ENCODE measurements at places on chromosomes 7 and 10.

DNA sequence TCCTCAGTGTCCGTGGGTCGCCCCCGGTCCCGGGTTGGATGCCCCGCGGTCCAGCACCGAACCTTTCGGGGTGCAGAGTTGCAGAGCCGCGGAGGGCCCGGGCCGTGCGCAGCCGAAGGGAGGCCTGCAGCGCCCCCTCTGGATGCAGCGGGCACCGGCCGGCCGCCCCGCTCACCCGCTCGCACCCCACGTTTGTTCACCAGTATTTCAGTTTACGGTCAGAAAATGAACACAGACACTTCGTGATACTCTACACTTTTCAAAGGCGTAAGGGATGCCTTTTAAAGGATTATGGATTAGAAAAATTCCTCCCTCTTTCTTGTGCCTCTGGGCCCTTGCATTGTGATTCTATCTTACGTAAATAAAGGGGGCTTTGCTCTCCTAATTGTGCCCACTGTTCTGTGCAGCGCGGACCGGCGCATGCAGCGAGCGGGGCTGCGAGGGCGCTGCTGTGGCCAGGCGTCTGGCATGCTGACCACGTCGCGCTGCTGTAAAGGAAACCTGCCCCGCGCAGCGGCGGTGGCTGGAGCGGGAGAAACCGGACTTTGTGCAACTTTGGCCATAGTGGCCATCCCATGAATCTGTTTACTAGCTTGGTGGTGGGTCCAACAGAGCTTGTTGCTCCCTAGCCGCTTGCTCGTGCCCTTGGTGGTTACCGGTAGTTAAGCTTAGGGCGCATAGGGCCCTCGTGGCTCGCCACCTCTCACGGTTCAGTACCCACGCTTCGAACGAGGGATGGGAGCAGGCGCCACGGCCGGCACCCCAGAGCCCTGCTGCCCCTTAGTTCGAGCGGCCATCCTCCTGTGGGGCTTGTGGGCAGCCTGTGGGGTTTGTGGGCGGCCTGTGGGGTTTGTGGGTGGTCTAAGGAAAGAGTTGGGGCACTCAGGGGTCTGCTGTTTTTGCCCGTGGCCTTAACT, 739 bp upstream of the MEST start:
- DNase-seq, result no peak

DNA sequence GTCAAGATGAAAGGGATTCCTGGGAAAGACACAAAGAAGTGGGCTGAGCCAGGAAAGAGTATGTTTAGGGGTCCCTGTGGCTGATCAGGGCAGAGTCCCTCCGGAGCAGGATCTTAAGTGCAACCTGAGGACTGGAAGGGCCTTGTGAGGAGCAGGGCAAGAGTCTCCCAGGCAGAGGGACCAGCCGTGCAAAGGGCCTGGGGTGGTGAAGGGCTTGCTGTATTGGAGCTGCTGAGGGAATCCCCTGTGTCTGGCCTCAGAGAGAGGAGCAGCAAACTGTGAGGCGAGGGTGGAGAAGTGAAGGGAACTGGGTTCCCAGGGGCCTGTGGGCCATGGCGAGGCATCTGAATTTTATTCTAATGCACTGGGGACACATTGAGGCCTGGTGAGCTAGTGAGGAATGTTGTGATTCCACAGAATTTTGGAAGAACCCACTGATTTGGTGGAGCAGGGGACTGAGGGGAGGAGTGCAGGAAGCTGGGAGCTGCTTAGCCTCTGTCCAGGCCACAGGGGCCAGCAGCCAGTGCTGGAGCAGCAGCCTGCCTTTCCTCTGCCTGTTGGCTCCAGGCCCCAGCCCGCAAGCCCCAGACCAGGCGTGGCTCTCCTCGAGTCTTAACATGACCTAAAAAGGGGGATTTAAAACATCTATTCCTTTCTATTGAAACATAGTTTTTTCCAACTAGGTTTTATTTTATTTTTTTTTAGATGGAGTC, 138.4 kb upstream of the IGFBP3 start:
- no peak for DNase-seq

DNA sequence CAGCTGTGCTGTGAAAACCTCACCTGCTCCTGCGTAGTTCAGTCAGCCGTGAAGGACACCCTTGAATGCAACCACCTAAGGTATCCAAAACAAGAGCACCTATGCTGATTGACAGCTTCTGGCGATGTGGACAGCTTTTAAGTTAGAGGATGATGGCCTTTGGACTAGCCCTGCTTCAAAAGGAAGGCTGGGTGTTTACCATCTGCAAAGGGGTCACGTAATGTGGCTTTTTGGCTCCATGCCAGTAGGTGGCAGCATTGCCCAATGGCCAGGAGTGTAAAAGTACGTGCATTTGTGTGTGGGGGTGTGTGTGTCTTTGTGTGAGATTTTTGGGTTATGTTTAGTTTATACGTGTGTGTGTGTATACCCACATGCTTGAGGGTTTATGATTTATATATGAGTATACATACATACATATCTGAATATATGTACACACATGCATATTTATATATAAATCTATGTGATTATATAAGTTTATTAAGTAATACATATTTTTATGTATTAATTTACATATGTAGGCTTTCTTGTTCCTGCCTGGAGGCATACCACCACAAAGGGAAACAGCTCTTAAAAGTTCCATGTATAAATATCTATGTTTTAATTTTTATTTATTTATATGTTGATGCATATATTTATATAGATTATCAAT, 236.3 kb upstream of the ANKRD30A start:
- DNase-seq, result no peak

DNA sequence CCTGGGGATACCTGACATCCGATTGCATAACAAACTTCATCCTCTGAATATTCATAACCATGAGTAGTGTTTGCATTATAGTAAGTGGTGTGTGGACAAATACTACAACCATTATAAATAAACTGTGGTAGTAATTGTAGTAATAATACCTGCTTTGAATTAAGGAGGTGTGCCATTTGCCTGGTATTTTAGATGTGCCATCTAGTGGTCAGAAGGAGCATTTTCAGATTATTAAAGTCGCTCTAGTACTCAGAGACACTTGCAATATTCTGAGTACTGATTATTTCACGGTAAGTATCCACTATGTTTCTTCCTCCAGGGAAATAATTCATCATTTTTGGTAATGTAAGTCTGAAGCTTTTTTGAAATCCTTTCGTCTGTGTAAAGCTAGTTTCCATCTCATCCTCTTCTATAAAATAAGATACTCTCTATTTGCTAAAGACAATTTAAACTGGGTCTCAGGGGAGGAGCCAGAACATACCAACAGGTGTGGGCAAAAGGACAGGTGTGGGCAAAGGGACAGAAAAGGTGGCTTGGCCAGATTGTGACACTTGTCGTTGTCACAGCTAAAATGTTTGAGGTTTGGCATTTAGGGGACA, 115.3 kb upstream of the WDR11 start:
- DNase-seq, result no peak

GRCh38 chr7:12090757-12091221, 120.3 kb upstream of the TMEM106B start:
- DNase-seq, result no peak

DNA sequence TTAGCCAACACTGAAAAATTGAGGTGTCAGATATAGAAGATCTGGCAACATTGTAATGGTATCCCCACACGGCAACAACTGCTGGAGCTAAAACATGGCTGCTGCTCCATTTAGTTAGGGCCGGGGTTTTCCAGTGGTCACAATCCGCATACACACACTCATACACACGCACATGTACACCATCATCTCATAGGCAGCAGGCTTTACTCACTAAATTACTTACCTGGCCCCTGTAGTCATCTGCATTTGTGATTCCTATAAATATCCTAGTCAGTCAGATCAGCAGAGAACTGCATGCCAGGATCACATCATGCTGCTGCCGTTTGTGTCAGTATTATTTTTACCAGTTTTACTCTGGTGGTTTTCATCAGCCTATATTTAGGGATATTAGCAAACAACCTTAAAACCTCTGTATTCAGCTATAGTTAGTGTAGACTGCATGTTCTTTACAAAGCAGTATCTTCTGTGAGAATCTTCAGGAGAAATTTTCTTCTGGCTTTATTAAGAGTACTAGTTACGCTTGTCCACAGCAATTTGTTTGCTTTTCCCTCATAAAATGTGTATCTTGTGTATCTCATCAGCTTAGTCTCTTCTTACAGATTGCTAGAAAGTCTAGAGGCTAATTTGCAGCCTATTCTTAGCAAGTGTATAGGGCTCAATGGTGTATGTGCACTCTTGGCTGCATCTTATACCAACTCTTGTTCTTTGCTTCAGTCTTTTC, 38.3 kb upstream of the PTPN12 start:
- DNase-seq, result no peak

GRCh38 chr7:51702673-51703072, 386.1 kb upstream of the COBL start:
- no peak for DNase-seq

GRCh38 chr10:5811387-5811821, 1.8 kb downstream of the GDI2 start:
- no peak for DNase-seq

DNA sequence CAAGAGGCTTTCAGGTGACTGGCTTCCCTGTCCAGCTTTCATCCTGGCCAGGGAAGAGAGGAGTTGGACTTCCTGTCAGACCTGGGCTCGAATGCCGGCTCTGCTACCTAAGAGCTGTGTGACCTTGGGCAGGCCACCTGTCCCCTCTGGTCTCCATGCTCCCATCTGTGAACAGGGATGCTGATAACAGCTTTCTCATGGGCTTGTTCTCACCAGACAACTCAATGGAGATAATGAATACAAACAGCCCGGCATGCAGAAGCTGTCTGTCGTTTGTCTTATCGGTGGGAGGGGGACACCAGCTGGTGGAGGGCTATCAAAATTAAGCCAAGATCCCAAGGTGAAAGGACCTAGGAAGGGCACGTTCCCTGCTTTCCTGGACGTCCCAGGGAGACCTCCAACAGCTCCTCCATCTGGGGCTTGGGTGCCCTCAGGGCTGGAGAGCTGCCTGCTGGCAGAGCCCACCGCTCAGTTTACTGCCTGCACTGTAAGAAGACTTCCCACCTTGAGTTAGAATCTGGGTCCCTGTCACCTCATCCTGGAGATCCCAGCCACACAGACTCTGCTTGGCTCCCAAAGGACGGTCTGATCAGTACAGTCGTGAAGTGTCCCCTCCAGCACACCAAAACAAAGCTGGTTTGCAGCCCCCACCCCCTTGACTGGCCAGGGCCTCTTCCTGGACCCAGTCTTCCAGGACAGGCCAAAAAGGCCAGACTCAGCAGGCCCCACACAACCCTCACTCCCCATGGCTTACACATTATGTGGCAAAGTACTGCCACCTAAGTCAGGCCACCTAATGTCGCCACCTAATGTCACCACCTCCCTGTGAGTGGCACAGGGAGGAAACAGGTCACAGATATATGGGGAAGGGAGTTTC, 40.9 kb downstream of the PPIF start:
- no peak for DNase-seq

- no peak for DNase-seq
These were observed 91.2 kb upstream of the SEM1 start for GRCh38 chr7:96800824-96801223.

DNA sequence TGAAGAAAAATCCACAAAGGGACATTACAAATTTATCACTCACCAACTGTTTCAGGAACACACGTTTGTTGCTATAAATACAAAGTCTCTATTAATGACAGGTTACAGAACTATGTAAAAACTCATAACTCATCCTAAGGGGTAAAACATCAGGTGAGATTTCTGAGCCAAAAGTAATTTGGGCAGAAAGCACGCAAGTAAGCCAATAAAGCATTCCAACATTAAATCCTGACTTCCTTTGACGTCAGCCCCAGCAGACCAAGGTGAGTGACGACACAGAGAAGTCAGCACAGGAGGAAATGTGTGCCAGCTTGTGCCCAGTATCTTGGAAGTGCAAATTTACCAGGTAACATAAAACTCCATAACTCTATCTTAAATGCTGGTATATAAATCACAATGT, 45.7 kb downstream of the IMMP2L start:
- no peak for DNase-seq

- no peak for DNase-seq
These were observed 29.7 kb downstream of the UNC5B start for GRCh38 chr10:71241830-71242621.

GRCh38 chr7:25090374-25090773, 34.7 kb downstream of the CYCS start:
- DNase-seq, result no peak

DNA sequence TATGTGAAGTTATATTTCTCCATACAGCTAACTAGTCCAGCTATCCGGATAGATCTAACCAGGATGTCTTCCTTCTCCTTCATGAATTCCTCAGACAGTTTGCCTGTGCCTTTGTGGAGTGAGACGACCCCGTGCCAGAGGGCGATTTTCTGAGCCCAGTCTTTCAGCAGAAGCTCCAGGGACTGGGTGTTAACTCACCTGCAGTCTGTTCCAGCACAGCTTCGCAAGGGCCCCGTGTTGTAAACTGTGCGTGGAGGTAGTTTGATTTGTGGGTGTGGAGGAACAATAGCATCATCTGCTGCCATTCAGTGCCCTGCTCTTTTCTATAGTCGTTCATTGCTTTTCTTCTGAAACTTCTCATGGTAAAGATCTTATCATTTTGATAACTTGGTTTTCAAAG, 103.8 kb downstream of the INPP5A start:
- DNase-seq, result no peak

GRCh38 chr7:101943306-101943705, 125.9 kb downstream of the CUX1 start:
- no peak for DNase-seq

DNA sequence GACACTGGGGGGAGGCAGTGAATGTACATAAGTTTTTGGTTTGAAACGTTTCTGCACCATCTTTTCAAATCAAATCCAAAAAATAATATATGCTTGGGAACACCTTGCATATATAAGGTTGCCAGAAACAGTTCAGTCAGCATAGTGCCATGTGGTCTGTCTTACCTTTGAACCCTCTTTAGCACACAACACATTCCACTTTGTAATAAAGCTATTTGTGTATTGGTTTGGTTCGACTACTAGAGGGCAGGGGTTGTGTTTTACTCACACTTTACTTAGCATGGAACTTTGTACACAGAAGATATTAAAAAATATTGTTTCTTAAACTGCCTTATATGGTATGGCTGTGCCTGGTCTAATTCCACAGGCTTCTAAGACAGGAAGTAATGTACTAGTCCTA, 43.2 kb downstream of the ALDH18A1 start:
- no peak for DNase-seq

DNA sequence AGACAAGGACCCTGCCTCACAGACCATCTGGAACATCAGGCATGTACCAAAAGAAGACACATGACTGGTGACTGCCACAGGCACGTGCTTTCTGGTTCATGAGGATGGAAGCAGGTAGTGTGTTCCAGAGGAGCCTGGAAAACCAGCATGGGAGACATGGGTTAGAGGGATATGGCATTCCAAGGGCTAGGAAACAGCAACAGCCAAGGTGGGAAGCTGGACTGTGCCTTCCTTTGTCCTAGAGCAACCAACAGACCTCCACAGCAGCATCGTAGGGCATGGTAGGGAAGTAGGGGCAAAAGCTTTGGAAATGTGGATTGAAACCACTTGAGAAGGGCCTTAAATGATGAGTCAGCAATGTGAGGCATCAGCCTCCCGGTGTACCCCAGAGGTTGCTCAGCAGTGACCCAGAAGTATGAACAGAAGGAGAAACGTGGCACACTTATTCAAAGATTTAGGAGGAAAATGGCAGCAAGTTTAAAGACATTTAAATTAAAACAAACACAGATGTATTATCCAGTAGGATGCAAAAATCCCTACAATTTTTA, 51.0 kb downstream of the PRLHR start:
- no peak for DNase-seq
